ENCODE measurements at places on chromosomes 1 and 21.

- DNase-seq = no peak
Observed at GRCh38 chr21:44702973-44703730, 6.2 kb downstream of the KRTAP10-12 start.

DNA sequence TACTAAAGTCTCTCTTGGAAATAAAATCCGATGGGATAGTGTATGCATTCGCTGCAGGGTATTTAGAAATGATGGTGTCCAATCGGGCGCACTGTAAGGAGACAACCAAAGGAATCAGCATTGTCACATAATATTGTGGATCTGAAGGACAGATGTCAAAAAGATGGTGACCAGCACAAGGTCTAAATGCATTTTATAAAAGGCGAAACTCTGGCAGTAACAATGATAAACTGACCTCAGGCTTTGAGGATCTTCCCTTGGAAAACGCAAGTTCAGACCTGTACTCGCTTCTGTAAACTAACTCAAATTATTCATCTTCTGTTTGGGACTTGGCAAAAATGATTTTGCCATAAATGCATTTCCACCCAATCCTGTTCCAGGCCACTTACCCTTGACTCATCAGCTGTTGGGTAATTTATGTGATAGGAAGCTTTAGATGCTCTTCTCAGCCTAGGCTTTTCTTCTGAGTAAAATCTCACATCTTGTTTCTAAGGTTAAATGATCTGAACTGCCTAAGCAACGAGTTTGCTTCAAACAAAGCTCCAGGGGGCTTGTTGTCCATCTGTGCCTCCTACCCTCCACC lies 33.8 kb downstream of the STPG1 start:
- DNase-seq = no peak

GRCh38 chr21:38979271-38980121 lies 173.8 kb downstream of the ETS2 start:
- DNase-seq = no peak

- DNase-seq = no peak
Observed at GRCh38 chr1:92843046-92843423, 11.2 kb downstream of the RPL5 start.

GRCh38 chr1:18037651-18038050 lies 69.9 kb upstream of the IGSF21 start:
- no peak for DNase-seq

GRCh38 chr1:109530457-109531087 lies 9.1 kb upstream of the GPR61 start:
- no peak for DNase-seq

Measured in thoracic aorta (tissue), 2 donors.